Stimulated activated CD8-positive, alpha-beta memory T cell treated with anti-CD3 and anti-CD28 coated beads, Interleukin-4, amount 100 ng/mL, for 4 hours (primary cell): ENCODE measurements at places on chromosomes 5 and 9.
A peak's percentile ranks its signal among the peaks of the same experiment; 100 is the strongest.

- no peak for DNase-seq
Measured at GRCh38 chr5:115439042-115439441, 105.5 kb downstream of the FEM1C start.

DNA sequence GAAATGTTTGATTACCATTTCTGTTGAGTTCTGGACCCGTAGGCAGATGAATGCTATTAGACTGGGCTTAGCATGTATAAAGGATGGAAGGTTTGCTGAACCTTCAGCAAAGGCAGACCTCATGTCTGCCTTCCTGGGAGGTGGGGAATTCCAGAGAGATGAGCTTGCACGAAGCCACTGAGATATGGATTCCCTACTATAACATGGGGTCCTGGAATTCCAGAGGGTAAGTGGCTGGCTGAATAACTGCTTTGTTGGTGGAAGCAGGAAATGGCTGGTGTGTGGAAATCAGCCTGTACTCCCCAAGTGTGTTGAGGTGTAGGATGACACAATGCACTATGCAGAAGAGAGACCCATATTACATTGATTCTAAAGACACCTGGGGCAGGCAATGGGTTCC is 526.4 kb downstream of the CTNND2 start:
- DNase-seq = no peak

DNA sequence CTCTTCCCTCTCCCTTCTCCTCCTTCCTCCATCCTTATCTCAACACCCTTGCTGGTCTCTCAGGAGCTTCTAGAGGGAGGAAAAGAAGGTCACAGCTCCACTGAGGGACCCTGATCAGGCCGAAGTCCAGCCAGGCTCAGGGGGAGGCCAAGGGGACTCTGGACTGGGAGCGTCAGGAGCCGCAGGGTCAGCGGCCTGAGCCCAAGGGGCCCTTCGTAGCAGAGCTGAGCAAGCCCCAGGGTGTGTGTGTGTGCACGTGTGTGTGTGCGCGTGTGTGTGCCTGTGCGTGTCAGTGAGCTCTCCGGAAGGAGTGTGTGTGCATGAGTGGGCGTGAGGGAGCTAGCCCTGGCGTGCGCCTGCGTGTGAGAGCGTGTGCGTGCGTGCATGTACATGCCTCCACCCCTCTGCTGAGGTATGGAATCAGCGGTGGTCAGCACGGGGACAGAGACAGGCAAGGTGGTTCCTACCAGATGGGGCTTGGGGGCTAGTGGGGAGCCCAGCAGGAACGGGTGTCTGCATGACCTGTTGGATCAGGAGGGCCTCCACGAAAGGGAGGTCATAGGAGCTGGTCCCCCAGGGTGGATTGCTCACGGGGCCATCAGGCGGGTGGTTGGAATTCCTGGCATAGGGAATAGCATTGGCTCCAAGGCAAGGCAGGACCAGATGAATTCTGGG is 10.0 kb upstream of the AGPAT2 start:
- no peak for DNase-seq

DNA sequence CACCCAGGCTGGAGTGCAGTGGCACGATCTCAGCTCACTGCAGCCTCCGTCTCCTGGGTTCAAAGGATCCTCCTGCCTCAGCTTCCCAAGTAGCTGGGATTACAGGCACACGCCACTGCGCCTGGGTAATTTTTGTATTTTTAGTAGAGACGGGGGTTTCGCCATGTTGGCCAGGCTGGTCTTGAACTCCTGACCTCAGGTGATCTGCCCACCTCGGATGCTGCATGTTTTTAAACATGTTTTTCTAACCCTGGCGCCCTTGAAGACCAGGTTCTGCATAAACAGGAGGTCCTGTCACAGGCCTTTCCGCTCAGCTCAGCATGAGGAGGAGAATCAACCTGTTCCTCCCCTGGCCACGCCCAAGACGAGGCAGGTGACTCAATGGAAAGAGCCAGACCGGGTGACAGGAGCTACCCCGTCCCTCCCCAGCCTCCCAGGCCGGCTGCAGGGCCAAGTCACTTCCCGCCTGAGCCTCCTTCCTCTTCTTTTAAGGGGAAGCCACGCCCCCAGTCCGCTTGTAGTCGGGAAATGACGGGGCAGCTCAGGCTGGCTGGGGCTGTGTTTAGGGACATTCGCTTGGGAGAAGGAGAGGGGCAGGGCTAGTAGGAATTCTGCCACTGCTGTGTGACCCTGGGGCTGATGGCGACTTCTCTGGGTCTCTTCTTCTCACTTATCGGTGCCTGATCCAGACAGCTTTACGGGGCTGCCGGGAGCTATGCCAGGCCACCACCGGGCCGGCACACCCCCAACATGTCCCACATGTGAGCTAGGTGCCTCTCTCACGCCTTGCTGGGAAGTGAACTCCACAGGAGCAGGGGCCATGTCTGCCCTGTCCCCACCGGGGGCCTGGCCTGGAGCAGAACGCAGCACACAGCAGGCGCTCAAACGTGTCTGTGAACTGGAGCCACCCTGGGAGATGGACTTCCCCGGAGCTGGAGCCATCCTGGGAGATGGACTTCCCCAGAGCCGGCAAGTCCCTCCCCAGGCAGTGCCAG is 6.1 kb downstream of the NOTCH1 start:
- DNase-seq = peak; percentile 80

DNA sequence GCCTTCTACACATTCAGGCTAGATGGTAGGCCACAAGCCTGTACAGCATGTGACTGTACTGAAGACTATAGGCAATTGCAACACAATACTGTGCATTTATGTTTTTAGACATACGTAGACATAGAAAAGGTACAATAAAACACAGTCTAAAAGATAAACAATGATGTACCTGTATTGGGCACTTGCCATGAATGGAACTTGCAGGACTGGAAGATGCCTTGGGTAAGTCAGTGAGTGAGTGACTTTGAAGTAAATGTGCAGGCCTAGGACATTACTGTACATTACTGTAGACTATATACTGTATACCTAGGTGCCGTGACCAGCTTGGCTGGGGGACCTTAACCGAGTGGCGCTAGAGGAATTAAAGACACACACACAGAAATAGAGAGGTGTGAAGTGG is 53.1 kb downstream of the CTSL start:
- DNase-seq = no peak

DNA sequence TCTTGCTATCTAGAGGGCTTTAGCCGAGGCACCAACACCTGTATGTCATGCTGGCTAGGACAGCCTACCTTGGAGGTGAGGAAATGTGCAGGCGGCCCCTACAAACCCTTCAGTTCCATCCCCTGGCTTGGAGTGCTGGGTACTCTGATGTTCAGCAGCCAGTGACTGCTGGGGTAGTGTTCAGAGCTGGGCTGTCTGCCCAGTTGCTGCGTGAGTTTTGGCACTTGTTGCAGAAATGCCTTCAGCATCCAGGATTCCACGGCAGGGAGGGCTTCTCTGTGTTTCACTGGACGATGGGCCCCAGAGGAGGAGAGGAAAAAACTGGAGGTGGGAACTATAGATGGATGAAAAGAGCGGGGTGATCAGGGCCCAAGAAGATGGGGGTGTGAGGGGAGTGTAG is 10.4 kb downstream of the SWI5 start:
- DNase-seq = no peak

DNA sequence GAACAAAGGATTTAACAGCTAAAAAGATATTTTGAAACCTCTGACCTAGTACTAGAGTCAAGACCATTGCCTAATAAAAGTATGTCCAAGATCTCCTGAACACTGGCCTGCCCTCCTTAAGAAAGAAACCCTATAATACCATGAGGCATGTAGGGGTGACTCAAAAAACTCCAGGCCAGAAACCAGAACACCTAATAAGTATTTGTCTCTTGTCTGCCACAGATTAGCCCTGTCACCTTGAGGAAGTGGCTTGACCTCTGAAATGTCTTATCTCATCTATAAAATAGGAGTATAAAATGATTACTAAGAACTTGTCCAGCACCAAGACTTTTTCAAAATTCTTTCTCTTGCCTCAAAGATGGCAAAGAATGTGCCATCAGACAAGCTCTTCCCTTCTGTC is 125.5 kb upstream of the RASGRF2 start:
- DNase-seq = no peak

DNA sequence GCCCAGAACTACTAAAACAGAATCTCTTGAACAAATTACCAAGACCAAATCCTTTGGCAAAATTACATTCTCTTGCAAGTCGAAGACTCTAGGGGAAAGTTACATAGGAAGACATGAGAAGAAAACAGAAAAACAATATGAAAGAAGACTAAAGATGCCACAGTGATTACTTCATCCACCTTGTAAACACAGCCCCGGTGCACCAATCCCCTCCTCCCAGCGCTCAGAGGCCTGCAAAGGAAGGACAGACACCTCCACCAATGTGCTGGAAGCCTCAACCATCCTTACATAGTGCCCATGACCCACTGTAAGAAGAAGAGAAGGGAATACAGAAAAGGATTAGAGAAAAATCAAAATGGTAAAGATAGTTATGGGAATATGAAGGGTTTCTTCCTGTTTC is 218.5 kb downstream of the SPOCK1 start:
- DNase-seq = no peak

GRCh38 chr5:67221487-67222242 is 25.1 kb upstream of the CD180 start:
- DNase-seq = no peak

DNA sequence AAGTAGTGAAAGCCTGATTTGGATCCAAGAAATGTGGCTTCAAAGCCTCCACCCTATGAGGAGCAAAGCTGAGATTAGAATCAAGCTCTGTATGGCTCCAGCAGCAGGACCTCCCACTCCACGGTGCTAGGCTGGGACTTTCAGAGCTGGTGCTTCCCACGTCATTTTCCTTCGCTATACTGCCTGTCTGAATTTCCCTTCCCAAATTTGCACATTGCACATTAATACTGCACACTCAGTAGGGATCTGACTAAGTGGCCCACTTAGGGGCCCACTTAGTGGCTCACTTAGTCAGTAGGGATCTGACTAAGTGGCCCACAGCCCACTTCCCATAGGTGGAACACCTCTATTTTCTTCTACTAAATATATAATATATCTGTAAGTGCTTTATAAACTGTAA is 14.1 kb upstream of the SPDL1 start:
- no peak for DNase-seq

GRCh38 chr5:139415221-139415861 is 11.5 kb upstream of the SPATA24 start:
- DNase-seq = no peak

DNA sequence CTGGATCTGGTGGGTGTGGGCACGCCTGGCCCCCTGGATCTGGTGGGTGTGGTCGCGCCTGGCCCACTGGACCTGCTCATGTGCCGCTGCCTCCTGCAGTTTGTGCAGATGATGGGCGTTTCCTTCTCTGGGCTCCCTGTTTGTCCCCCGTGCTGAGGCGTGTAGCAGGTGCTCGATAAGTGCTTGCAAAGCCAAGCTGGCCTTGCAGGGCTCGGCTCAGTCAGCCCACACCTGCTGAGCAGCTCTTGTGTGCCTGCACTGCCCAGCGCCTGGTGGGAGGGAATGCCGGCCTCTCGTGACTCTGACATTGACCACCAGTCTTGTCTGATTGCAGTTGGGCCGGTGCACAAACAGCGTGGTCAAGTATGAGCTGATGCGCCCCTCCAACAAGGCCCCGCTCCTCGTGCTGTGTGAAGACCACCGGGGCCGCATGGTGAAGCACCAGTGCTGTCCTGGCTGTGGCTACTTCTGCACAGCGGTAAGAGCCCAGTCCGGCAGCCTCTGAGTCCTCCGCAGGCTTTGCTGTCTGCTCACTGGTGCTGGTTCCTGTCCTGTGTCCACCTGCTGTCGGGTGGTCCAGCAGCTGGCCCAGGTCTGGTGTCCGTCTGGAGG is 102.7 kb upstream of the CACNA1B start:
- no peak for DNase-seq

GRCh38 chr5:34486160-34486848 is 169.8 kb upstream of the RAI14 start:
- peak; percentile 21 for DNase-seq

GRCh38 chr9:110224583-110224982 is 16.6 kb upstream of the C9orf152 start:
- DNase-seq = no peak

DNA sequence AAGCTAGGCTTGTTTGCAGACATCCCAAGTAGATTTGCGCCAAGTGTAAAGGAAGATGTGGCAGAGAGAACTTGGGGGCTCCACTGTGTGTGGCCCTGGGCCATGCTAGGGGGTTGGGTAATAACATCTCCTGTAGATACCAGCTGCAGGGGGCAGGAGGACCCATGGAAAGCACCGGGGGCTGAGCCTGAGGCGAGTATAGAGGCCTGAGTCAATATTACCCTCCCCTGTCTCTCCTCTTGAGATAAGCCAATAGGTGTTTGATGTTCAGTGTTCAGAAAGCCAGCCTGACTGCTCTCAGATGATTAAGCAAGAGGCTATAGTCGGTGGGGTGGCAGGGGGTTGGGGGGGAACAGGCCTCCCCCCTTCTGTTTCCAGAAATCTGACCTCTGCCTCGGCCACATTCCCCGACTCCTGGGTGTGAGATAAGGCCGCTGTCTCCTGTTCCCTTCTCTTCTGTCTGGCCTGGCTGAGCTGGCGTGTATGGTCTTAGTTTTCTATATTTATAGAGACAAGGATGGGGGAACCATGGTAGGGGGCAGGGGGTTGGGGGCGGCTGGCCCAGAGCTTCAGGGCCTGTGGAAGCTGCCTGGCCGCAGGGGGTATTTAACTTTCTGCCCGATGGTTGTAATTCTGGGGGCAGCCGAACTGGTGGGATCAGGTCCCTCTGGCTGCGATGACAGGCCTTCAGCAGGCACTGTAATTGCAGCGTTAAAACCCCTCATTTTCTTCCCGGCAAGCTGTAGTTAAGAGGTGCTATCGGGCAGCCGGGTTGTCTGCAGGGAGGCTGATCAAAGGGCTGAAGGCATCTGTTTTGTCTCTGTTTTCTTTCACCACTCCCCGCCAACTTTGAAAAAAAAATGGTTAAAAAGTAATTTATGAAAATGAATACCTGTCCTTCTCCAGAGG is 292.0 kb downstream of the NSG2 start:
- DNase-seq = no peak

- no peak for DNase-seq
Measured at GRCh38 chr5:5736007-5736406, 313.5 kb downstream of the ICE1 start.

- no peak for DNase-seq
Measured at GRCh38 chr5:95727764-95728191, 3.4 kb upstream of the RHOBTB3 start.

DNA sequence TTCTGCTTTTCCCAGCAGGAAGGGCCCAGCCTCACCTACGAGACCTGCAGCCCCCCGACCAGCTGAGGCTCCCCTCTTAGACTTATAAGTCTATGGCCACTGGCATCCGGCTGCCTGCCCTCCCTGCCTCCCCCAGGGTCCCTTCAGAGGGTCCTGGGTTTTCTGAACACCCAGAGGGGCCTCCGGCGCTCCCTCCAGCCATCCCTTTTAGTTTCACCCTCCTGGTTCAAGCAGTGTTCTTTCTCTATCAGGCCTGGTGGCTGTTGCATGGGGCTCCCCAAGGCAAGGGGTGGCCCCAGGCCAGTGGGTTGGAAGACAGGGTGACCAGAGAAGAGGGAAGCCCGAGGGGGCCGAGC is 21.8 kb downstream of the GOLGA2 start:
- no peak for DNase-seq
